ENCODE measurements at places on chromosomes 16 and 17.

- no peak for DNase-seq
Measured at GRCh38 chr17:46895171-46895570, 27.8 kb upstream of the GOSR2 start.

GRCh38 chr16:30949650-30950515, 1.0 kb downstream of the ORAI3 start:
- DNase-seq = peak; percentile 31

DNA sequence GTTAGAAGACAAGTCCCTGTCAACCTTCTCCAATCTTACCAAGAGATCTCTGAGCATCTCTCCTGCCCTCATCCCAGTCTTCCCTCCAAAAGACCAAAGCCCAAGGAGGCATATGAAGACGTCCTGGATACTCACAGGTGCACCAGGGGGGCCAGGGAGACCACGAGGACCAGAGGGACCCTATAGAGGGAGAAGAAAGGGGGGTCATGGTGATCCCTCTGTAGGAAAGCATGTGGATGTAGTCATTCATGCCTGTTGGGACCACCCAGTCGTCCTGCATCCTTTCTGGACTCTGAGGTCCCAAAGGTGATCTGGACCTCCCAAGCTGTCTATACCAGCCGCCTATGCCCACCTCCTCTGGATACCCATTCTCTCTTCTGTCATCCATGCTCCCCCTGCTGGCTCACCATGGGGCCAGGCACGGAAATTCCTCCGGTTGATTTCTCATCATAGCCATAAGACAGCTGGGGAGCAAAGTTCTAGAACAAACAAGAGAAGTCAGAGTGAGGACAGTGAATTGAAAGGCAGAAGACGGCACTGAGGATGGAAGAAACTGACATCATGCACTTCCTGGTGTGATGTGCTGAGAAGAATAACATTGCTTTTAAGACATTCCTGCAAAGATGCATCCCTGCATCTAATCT, 3.3 kb downstream of the COL1A1 start:
- peak; percentile 68 for DNase-seq

GRCh38 chr16:65624229-65624628, 502.4 kb upstream of the CDH11 start:
- DNase-seq = no peak

DNA sequence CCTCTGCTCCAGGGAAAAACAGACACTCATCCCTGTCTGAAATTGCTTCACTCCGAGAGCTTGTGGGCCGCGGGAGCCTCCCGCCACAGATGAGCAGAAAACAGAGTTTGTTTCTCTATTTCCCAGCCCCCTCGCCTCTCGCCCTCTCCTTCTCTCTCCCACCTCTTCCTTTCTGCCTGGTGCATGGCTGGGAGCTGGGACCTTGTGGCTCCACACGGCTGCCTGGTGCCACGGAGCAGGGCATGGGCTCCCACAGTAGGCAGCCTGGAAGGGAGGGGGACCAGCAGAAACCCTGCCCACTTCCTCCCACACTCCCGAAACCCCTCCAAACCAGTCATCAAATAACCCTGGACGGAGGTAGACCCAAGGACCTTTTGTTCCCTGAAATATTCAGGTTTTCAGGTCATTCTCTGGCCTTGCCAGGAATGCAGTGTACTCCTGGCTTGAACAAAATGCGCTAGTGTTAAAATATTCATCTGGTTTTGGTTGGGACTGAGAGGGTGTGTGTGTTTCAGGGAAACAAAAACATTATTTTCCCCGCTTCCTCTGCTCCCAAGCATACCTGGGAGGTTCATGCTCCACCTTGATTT, 204.9 kb downstream of the C16orf78 start:
- DNase-seq = no peak

DNA sequence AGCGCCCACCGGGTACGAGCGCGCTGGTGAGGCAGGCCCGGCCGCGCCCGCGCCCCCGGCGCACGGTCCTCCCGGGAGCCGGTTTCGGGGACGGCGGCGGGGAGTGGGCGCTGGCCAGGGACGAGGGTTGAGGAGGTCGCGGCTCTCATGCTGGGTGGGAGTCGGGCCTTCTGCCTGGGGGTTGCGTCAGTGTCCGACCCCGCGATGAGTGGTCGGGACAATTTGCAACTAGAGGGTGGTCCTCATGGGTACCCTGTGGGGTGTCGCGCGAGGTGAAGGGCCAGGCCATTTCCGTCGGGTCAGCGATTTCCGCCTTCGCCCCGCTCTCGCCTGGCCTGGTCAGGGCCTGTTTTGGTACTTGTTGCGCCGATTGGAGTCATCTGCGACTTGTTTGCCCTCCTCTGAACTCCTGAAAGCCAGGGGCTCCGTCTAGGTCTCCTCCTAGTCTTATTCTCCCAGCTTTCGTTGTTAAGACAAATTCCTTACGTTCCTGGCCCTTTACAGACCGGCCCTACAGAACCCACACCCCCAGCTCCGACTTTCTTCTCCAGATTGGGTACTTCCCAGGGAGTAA, 14.9 kb downstream of the NAA60 start:
- peak; percentile 8 for DNase-seq

GRCh38 chr17:58788199-58788598, 32.5 kb downstream of the PPM1E start:
- no peak for DNase-seq

- DNase-seq = no peak
Measured at GRCh38 chr16:81551151-81551808, 106.7 kb downstream of the CMIP start.

- DNase-seq = no peak
Measured at GRCh38 chr16:21937336-21937829, 15.8 kb upstream of the UQCRC2 start.

DNA sequence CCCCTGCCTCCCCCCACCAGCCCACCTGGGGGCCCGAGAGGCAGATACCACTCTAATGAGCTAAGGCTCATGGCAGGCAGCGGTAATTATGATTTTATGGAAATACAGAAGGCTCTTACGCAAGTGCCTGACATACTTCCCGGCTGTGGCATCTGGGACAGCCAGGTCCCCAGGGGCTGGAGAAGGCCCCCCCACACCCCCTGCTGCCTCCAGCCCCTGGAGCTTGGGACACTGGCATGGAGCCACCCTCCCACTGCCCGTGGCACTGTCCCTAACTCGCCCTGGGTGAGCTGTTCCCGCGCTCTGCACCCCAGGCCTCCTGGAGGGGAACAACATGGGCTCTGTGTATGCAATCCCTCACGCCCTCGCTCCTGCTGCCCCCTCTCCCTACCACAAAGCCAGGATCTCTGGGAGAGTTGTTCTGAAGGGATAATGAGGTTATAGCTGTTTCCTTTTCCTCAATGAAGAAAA, 5.4 kb upstream of the STAC2 start:
- DNase-seq = no peak

- DNase-seq = no peak
Measured at GRCh38 chr17:72077326-72077960, 43.4 kb upstream of the SOX9 start.

DNA sequence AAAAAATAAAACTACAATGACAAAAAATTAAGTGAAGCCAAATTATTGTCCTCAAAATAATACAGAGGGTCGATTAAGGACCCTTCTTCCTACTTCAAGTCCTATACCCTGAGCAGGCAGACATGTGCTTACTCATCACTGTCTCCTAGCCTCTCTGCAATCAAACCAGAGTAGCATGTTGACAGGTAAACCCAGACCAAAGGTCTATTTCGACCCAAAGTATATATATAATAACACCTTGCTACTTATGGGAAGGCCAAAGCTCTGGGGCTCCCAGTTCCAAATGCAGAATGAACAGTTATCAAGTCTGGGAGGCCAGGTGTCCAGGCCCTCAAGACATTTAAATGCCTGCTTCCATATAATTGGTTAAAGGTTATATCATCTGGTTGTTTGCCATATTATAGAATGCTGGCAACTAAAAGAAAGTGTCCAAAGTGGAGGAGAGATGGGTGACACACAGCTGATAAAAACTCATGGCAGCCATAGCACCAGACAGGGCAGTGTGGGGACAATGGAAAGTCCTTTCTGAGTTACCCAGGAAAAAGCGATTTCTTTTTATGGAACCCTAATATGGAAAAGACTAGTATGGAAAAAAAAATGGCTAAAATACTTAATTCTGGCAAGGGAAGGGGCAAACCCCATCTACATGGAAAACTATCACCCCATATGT, 53.6 kb downstream of the N4BP1 start:
- no peak for DNase-seq

DNA sequence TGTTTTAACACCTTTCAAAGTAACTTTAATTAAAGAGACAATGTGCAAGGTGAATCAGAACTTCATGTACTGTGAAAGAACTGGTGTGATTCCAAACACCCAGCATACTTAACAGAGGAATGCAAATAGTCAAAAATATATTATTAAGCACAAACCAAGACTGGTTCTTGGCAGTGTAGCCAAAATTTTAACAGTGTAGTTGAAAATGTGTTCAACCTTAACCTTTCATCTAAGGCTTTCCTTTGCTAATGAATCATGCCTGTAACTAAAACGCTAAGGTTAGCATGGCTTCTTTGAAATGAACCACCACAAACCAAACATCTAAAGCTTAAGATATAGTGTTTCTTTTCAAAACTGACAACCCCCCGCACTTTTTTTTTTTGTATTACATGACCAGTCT, 146.3 kb upstream of the AXIN2 start:
- no peak for DNase-seq

DNA sequence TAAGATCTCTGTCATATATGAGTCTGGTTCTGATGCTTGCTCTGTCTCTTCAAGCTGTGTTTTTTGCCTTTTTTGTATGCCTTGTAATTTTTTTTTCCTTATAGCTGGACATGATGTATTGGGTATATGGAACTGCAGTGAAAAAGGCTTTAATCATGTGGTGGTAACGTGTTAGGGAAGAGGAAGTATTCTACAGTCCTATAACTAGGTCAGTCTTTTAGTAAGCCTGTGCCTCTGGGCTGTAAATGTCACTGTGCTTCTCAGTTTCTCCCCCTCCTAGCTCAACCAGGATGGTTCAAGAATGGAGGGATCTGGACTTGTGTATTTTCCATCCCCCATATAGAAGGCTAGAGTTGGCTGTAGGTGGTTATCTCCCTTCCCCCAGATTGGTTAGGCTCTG, 202.3 kb upstream of the AXIN2 start:
- DNase-seq = no peak

- DNase-seq = no peak
Measured at GRCh38 chr17:6623941-6624340, 16.6 kb downstream of the KIAA0753 start.

- DNase-seq = no peak
Measured at GRCh38 chr17:63445065-63445464, 1.0 kb downstream of the CYB561 start.

DNA sequence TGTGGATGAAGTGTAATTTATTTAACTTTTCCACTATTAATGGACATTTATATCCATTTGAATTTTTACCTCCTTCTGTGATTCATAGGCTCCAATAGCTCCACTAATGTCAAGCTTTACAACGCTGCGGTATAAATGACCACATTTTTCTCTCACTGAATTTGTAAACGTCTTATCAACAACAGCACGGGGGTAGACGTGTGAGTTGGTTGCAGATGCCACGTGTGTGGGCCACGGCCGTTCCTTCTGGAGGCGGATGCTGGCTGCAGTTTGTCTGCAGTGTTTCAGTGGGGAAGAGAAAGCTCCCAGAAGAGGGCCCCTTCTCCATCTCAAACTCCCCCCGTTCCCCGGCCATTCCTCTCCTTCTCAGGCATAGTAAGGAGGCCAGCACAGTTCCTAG, 68.2 kb upstream of the XYLT1 start:
- DNase-seq = no peak

GRCh38 chr17:75240394-75241142, 20.8 kb downstream of the GGA3 start:
- DNase-seq = peak; percentile 34

DNA sequence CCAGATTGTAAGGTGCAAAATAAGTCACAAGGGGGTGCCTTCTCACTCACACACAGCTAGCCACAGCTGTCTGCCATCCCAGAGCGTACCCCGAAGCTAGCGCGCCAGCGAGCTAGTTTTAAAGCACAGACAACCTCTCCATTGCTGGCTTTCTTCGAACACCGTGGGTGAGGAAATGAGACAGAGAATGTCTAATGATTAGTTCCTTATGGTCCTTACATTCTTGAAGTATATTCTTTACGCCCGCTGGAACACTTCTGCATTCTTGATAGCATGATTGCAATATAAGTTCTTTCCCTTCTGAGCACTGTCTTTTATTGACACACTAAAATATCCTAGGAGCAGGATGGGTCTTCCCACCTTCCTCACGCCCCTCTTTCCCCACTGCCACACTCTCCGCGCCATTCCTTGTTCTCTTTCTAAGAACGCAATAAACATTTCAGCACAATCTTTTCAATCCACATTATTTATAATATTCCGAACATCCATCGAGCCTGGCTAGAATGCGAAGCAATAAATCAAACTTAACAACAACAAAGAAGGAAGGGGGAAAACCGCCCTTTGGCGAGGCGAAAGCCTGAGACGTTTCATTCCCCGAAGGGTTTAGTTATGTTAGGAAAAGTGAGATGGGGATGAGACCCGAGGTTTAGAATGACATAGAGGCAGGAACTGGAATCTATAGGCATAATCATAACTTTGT, 251.3 kb downstream of the NTN1 start:
- DNase-seq = no peak

DNA sequence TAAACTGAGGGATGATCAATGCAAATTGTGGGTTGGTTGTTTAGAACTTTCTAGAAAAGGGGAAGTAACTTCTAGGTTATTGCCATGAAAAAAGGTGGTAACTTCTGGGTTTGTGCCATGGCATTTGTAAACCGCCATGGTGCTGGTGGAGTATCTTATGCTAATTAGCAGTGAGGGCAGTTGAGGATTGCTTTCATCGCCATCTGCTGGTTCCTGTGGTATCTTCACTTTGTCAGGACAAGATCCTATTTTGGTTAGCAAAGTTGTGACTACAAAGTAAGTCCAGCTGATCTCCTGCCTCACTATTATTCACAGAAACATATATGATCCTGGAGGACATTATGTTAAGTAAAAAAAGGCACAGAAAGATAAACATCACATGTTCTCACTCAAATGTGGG, 1332.3 kb downstream of the CDH11 start:
- DNase-seq = no peak

DNA sequence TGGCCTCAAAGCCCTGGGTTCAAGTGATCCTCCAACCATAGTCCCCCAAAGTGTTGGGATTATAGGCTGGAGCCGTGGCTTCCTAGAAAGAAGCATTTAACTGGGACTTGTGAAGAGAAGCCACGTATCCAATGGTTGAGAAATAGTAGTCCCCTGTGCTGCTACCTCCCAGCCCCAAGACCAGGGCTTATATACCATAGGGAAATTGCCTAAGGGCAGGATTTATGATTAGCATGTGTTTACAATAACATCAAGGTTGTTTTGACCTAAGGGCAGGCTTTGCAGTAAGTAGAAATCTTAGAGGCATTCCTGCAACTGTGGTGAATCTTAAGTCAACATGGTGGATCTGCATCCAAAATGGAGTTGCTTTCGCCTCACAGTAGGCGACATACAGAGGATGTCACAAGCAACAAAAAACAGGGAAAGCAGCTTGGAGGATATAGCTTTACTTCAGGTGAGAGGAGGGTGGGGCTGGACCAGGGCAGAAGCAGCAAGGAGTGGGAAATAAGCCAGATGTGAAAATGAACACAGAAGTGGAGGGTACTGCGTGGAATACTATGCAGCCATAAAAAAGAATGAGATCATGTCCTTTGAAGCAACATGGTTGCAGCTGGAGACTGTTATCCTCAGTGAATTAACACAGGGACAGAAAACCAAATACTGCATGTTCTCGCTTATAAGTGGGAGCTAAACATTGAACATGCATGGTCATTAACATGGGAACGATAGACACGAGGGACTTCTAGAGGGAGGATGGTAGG, 18.7 kb upstream of the NSMCE1 start:
- DNase-seq = no peak

- no peak for DNase-seq
Measured at GRCh38 chr16:7577588-7577987, 244.9 kb downstream of the RBFOX1 start.

Data from CD4-positive, alpha-beta T cell treated with Interleukin-10 for 1 hour (primary cell).